B cell (primary cell): ENCODE measurements at places on chromosomes 13 and 19. TPM values are rescaled to one million over a fixed set of nuclear protein-coding genes. Genes with fewer than 3 reads are reported as not detected.

Gene PPFIA3
- total RNA-seq = 0.80 and 3.4 TPM in 2 replicates

Gene HCN2
- total RNA-seq = 0.57 and 0.61 TPM in 2 replicates

Gene ZNF541
- total RNA-seq = not detected in 2 replicates

Gene ATP7B
- total RNA-seq = 0.80 and 0.91 TPM in 2 replicates

GRCh38 chr13:42575938-42576337 lies 2.0 kb downstream of the TNFSF11 start:
- H3K36me3 ChIP-seq = no peaks in the 10 kb centered on the region
- no peak overlapping the region for H3K4me3 ChIP-seq
- DNase-seq = no peak

GRCh38 chr19:40803857-40804782 lies 5.1 kb downstream of the EGLN2 start:
- H3K27me3 ChIP-seq = no peaks in the 10 kb centered on the region
- DNase-seq = peak; percentile 92
- peak overlapping the region; percentile 41 for H3K4me3 ChIP-seq
- peak overlapping the region; percentile 86 for H3K27ac ChIP-seq
- H3K4me1 ChIP-seq = peaks cover 77% of the 10 kb centered on the region
- H3K36me3 ChIP-seq = peaks cover 82% of the 10 kb centered on the region

DNA sequence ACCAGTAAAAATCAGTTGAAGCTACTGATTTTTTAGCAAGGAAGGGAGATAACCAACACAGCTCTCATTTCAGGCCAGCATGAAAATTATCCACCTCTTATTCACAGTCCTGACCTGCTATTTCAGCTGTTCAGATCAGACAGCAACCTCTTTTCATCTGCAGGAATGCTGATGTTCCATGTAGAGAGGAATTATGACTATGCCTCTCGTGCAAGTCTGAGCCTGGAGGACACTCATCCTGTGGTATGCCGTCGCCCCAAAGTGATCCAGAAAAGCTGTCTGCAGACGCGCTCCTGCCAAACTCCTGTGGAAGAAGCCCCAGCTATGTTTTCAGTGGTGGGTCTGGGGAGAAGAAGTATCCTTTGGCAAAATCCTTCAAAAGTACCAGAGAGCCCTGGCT lies 563.5 kb upstream of the SLITRK1 start:
- no peak for DNase-seq
- no peaks in the 10 kb centered on the region for H3K4me1 ChIP-seq
- no peak overlapping the region for H3K27ac ChIP-seq

DNA sequence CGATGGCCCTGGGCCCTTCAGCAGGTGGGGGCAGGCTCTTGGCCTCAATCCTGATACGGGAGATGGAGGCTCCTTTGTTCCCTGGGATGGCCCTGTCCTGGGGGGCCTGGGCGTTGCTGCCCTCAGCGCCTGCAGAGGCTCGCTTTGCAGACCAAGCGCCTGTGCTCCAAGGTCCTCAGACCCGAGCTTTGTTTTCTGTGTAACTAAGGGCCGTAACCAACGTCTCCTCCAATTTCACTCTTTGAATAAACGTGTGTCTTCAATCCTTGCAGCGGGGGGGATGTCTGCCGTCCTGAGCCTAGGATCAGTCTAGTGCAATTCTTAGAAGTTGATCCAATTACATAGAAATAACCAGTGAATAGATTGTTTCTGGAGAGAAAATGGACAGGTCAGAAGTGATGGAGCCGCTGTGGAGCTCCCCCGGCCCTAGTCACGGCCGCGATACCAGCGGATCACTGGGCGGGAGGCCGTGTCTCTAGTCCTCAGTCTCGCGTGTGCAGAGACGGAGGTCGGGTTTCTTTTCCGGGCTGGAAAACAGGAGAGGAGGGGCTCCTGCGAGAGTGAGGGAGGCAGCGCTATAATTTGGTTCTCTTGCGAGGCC lies 5.3 kb downstream of the PTBP1 start:
- no peak overlapping the region for H3K27ac ChIP-seq
- peak; percentile 14 for DNase-seq
- H3K36me3 ChIP-seq = peaks cover 72% of the 10 kb centered on the region

DNA sequence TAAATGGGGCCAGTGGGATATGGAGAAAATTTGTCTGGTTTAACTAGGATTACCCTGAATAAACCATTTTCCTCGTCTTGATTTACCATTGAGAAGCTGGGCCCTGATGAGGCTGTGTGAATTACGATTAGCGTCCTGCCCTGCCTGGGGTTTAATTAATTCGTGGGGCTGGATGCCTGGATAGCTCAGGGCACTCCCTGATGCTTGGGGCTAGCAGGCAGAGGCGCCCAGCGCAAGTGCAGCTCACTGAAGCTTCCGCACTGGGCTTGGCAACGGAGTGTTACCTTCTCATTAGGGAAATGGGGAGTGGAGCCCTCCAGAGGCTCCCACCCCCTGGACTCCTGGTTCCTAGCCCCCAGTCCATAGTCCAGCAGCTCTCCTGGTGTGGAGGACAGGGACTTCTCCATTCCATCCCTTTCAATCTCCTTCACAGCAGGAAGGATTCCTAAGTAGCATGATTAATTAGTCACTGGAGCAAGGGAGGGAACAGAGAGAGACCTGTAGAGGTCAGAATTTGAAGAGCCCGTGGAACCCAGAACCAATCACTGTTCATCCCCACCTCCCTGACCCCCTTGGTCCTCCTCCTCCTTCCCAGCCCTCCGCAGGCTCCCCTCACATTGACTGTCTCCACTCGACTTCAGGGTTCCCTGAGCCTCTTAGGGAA lies 107.2 kb downstream of the UQCRFS1 start:
- H3K4me3 ChIP-seq = no peak overlapping the region
- DNase-seq = no peak
- H3K27me3 ChIP-seq = no peaks in the 10 kb centered on the region
- no peaks in the 10 kb centered on the region for H3K36me3 ChIP-seq
- no peaks in the 10 kb centered on the region for H3K4me1 ChIP-seq

DNA sequence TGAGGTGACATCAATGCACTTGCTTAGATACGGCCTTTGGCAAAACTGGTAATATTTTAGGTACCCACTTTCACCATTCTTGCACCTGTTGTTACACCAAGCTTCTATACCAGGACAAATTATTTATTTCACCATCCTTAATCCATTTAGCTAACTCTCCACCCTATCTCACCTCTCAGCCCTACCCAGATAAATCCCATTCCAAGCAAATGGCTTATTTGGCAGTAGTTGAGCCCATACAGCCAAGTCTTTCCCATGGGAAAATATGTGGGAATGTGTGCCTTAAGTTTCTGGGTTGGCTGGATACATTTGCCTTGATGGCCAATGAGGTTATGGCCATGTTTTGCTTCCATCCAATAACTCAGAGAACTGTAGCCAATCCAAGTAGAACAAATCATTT lies 551.9 kb downstream of the GPC6 start:
- DNase-seq = no peak
- no peak overlapping the region for H3K27ac ChIP-seq
- no peaks in the 10 kb centered on the region for H3K4me1 ChIP-seq

- H3K4me1 ChIP-seq = no peaks in the 10 kb centered on the region
- H3K36me3 ChIP-seq = no peaks in the 10 kb centered on the region
- no peaks in the 10 kb centered on the region for H3K27me3 ChIP-seq
- no peak overlapping the region for H3K27ac ChIP-seq
Measured at GRCh38 chr13:29733147-29733611, 117.2 kb downstream of the UBL3 start.

- no peaks in the 10 kb centered on the region for H3K4me1 ChIP-seq
- no peak overlapping the region for H3K4me3 ChIP-seq
- DNase-seq = no peak
Measured at GRCh38 chr13:93956426-93956825, 523.1 kb downstream of the DCT start.
